ENCODE measurements at places on chromosomes 7 and 10.

GRCh38 chr10:132197271-132198067 is 10.7 kb downstream of the DPYSL4 start:
- DNase-seq, result no peak

DNA sequence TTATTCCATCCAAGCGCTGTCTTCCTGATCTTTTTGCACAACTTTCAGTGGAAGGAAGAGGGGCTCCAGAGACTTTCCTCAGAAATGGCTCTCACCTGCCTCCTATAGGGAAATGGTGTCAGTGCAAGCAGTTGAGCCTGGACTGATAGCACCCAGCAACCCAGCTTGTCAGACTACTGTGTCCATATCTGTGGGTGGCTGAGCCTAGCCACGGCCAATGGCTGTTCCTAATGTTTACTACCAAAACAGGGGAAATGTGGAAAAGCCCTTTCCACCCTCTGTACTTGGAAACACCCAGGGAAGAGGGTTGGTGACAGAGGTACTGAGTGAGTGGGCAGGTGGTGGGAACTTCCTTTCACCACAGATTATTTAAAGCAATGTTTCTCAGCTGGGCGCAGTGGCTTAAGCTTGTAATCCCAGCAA is 4.3 kb upstream of the YKT6 start:
- DNase-seq, result no peak

DNA sequence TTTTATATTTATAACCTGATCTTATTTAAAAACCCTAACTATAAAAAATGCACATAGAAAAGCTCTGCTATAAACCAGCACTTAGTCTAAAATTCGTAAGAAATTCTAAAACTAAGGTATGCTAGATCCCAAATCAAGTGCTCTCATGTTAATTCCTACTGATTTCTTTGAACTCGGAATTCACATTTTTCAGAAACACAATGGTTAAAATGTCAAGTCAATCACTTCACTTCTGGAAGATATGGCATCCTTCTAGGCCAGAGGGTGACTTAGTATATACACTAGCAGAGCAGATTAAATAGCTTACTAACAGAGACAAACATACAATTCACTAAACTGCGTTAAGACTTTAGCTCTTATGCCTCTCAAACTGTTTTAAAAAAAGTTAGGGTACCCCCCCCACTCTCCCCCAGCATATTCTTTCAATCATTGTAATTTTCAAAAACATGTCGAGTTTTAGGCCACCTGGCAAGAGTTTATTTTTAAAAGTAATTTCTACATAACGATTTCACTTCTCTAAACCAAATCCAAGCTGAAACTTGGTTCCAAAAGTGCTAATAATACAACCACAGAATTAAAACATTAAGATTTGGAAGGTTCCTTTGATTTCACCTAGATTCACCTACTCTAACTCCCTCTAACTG is 129.4 kb downstream of the NRBF2 start:
- no peak for DNase-seq

- DNase-seq, result no peak
Measured at GRCh38 chr10:79404231-79404609, 41.2 kb downstream of the ZCCHC24 start.

- no peak for DNase-seq
Measured at GRCh38 chr10:116825901-116826300, 23.4 kb upstream of the ENO4 start.

GRCh38 chr10:71597821-71598498 is 121.6 kb downstream of the C10orf105 start:
- DNase-seq, result no peak

GRCh38 chr10:131751827-131752775 is 148.7 kb upstream of the PPP2R2D start:
- DNase-seq, result no peak

DNA sequence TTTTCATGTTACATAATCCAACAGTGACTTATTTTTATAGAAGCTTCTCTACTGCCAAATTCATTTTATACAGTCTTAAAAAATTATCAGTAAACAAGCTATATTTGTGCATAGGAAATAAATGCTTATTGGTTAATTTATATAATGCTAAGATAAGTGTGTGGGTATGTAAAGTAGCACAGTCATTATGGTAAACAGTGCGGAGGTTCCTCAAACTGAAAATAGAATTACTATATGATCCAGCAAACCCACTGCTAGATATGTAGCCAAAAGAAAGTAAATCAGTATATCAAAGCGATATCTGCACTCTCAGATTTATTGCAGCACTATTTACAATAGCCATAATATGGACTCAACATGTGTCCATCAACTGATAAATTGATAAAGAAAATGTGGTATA is 71.1 kb downstream of the ATRNL1 start:
- DNase-seq, result no peak

DNA sequence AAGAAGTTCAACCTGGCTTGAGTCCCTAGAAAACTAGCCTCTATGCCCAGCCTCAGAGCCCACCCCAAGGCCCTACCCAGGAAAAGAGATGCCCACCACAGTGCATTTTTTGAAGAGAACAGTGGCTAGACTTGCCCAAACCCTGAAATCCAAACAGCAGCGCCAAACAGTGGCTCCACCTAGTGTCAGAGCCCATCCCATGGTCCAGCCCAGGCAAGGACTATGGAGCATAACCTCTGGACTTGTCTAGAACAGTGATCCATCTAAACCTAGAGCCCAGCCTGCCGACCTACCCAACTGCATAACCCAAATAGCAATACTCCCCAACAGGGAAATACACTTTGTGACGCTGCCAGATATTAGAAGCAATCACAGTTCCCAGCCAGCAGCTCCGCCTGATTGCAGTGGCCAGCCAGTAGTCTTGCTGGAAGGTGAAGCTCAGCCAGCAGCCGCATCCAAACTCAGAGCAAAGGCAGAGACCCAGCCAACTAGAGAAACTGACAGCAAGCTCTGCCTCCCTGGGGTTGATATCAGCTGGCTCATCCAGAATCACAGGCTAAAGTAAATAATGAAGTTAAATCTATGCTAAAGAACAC is 44.5 kb downstream of the HBP1 start:
- no peak for DNase-seq

- no peak for DNase-seq
Measured at GRCh38 chr10:58275908-58276307, 6.9 kb downstream of the CISD1 start.

DNA sequence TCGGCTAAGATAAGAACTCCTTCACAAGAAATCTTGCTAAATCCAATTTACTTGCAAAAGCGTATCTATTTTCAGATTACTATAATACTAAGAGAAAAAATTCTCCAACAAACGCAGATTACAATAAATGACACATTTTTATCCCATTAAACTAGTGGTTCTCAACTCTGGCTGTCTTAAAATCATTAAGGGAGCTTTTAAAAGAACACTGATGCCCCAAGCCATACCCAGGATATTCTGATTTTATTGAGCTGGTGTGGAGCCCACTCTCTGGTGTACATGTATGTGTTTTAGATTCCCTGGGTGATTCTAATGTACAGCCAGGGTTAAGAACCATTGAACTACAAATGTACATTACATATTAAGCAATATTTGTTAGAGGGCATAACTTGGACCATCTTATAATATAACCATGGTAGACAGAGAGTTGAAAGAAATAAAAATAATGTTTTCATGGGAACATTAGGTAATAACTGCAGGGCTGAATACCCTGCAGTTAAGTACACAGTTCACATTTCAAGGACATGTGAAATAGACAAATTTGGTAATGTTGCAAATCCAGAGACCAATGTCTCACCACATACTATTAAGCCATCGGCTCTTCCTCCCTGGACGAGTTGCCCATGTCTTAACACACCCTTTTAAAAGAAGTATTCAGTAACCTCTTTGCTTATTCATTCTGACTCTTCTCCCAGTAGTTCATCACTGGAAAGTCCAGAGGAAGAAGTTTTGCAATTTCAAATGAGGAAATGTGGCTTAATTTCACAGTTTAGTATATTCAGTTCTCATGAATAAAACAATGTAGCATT is 6.2 kb downstream of the GSAP start:
- no peak for DNase-seq

GRCh38 chr10:17049195-17049594 is 80.4 kb downstream of the CUBN start:
- DNase-seq, result no peak

- DNase-seq, result no peak
Measured at GRCh38 chr7:147833557-147833956, 757.0 kb upstream of the C7orf33 start.

DNA sequence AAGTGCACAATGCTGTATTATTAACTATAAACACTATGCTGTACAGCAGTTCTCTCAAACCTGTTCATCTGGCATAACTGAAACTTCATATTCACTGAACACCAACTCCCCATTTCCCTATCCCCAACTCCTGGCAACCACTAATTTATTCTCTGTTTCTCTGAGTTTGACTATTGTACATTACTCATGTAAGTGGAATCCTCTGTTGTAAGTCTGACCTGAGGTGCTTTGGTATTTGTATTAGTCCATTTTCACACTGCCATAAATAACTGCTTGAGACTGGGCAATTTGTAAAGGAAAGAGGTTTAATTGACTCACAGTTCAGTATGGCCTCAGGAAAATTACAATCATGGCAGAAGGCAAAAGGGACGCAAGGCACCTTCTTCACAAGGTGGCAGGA is 266.3 kb downstream of the PPP1R3A start:
- no peak for DNase-seq

DNA sequence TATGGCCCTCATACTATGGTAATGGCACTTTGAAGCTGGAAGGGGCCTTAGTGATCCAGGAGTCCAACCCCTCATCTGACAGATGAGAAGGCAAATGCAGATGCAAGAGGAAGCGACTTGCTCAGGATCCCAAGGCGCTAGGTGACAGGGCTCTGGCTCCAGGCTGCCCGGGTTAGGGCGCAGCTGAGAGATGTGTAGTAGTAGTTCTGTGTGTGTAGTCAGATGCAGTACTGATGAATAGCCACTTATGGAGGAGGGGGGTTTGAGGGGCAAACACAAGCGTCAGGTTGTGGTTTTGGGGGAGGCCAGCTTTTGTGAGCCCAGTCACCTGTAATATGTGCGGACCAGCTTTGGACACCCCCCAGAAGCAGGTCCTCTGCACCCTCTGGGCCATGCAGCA is 4.8 kb downstream of the ADRA2A start:
- DNase-seq, result no peak

- DNase-seq, result no peak
Measured at GRCh38 chr7:70638158-70639107, 493.5 kb upstream of the GALNT17 start.

DNA sequence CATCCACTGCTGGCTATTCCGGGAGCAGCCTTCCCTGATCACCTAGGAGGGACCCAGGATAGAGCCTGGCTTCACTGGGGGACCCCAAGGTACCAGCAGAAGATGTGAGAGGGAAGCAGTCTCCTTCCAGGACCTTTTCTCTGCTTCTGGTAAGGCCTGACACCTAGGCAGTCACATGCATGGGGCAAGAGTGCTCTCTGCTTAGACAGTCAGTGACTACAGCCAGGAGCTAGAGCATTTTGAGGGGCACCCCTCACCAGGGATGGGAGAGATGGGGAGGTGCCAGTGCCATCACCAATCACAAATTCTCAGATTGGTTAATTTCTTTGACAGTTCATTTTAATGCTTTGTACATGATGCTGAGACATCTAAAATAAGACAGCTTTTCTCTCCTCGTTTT is 13.9 kb upstream of the ADO start:
- no peak for DNase-seq

- no peak for DNase-seq
Measured at GRCh38 chr7:100154651-100155491, 3.7 kb downstream of the TRAPPC14 start.

Measured in immature natural killer cell (primary cell).